ELF-1 (cell line): ENCODE measurements at places on chromosomes 12 and 14.
A peak's percentile ranks its signal among the peaks of the same experiment; 100 is the strongest.

- no peak for DNase-seq
Measured at GRCh38 chr12:5567016-5567725, 135.3 kb downstream of the NTF3 start.

DNA sequence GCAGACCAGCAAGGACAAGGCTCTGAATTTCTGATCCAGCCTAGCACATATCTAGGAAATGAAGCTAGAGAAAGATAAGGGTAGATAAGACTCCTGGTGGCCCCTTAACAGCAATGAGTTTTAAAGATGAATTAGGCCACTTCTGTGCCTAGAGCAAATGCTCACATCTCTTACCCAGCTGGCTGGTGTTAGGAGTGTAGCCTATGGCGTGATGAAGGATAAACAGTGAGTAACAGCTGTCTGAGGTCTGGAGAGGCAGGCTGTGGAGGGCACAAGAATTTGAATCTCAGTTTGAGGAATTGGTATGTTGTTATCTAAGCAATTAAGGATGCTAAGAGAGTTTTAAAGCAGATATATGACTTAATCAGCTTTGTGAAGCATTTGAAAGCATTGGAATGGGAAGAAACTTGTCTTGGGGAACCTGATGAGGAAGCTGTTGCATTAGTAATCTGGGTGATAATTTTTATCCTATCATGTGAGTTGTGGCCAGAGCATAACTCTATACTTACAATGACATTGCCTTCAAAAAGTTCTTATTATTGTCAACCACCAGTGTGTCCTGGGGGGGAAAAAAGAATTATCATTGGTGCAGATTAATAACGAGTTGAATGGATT is 161.8 kb downstream of the SRGAP1 start:
- DNase-seq: peak; percentile 8

DNA sequence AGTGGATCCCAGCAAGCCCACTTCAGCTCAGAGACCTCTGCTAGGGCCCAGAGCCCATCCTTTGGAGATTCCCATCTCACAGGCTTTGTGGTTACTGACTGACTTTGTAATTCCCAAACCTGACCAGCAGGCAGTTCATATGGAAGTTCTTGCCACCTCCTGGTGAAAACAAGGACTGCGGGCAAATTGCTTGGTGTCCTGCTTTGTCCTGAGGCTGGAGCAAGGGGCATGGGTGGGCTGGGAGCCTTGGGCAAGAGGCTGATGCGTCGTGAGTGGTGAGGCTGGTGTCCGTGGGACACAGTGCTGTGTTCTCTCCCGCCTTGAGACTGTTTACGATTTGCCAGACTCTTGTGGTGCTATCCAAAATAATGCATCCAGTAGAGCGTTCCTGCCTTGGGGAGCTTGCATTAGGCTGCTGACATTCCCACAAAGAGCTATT is 91.0 kb downstream of the LRRC74A start:
- DNase-seq: peak; percentile 77

DNA sequence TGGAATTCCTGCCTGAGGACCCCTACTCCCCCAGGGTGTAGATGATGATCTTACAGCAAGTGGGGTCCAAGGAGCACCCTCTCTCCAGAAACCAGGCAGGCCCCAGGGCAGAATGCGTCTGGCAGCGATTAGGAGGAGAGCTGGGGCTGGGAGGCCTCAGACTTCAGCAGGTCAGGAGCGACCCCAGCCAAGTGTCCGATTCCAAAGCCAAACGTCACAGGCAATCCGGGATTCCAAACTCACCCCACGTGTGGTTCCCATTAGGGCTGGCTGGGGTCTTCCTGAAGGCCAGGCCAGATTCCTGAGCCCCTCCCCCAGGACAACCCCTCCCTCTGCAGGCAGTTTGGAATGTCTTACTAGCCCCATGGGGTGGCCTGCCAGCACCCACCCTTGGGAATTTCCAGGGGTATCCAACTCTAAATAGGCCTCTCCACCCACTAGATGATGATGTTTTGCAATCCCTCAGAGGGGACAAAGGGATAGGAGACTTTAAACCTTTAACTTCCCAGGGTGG is 17.3 kb upstream of the FIGNL2 start:
- DNase-seq: peak; percentile 89

DNA sequence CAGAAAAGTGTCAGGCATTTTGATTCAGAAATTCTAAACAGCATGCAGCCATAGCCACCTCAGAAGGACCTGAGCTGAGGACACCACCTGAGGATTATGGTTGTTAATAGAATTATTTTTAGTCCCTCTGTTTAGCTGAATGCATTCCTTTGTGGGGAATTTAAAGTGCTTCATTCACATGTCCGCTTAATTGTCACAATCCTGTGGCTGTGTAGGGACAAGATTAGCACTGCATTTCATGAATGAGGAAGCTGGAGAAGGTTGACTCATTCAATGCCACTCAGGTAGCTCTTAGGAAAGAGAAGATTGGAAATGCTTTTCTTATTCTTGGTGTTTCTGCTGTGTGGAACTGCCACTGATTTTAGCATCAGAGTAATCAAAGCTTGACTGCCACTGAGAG is 42.0 kb upstream of the KRR1 start:
- no peak for DNase-seq

DNA sequence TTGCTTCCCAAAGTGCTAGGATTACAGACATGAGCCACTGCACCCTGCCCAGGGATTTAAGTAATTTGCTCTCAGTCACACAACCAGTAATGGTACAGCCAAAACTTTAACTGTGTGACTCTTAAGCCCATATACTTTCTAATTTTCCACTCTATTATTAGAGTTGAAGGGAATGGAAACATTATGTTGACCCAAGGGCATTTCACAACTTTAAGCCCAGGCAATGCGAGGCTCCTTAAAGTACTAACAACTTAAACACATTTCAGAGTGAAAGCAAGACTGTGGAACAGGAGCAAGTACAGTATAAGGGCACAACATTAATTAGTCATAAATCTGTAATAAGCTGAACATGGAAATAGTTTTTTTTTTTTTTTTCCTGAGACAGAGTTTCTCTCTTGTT is 39.8 kb downstream of the BAZ1A start:
- DNase-seq: no peak

DNA sequence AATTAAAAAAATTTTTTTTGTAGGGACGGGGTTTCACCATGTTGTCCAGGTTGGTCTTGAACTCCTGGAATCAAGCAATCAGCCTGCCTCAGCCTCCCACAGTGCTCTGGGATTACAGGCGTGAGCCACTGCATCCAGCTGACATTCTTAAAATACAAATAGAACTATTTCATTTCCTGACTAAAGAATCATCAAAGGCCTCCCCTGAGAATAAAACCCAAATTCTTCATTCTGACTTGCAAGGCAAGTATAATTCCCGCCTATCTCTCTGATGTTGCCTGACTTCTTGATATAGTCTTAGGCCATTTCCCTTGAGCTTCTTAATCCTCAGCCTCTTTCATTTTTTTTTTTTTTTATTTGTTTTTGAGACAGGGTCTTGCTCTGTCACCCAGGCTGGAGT is 4.4 kb upstream of the BICD1 start:
- no peak for DNase-seq

DNA sequence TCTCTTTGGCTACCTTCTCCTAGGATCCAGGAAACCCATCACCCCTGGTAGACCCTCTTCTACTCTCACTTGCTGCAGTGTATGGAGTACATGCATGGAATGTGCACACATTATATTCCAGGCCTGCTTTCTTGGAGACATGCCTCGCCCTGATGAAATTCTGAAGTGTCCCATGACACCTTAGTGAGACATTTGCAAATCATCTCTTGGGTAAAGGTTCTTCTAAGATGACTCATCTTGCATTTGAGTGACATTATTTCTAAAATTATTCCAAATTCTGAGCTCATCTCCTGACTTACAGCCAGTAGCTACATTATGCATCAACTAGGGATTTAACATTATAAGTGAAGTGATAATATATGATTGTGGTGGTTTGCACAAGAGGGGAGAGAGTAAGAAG is 49.8 kb downstream of the SDR9C7 start:
- DNase-seq: no peak

DNA sequence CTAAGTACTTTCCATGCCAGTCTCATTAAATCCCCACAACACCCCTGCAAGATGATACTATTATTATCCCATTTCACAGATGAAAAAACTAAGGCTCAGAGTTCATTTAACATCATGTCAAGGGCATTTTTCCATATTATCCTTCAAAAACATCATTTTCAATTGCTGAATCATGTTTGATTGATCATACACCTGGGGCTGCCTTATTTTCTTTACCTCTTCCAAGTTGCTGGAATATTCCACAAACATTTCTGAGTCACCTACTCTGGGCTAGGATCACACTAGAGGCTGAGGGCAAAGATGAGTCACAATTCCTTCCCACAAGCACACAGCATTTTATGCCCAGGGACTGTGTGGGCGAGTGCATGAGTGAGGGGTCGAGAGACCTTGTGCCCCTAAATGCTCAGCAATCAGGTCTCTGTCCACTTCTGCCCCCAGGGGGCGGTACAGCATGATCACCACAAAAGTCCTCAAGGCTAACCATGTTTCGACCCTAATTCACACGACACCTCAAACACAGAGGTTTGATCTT is 14.1 kb upstream of the TMEM119 start:
- DNase-seq: peak; percentile 77

- no peak for DNase-seq
Measured at GRCh38 chr12:67651132-67651695, 2.7 kb downstream of the DYRK2 start.

DNA sequence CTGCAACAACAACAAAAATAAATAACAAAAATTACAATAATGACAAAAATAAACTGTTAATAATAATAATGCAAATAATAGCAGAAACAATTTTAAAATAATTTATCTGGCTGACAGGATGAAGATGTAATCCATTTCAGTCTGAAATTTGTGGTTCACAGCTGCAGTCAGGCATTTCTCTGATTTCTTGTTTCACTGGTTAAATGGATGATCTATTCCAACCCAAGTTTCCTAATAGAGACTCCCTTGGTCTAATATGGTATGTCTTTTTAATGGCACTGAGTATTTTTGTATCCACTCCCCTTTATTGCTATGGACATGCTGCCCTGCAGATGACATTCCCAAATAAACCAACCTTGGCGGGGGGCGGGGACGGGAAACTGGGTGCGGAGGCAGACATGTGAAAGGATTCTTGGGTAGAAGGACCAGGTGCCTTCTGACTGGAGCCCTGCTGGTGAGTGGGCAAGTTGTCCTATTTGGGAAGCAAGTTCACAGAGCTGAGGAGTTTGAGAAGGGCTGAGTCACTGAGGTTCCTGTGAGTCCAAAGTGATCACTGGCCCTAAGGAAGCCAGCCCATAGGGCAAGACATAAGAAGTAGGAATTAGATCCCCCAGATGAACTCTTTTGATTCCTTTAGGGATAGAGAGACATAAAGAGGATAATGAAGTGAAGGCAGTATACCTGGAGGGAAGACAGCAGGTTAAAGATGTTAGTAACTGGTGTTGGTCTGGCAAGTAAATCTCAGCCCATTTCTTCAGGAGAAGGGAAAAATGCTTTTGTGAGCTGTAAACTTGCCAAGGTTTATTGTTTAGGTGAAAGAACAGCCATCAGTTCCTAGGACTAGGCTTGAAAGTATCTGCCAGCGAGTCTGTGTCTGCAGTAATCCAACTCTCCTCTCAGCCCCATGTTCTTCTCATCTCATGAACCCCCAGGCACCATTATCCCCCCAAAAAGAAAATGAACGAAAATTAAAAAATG is 14.5 kb downstream of the FOXG1 start:
- no peak for DNase-seq

- no peak for DNase-seq
Measured at GRCh38 chr12:47707905-47708543, 2.2 kb upstream of the RPAP3 start.

- DNase-seq: no peak
Measured at GRCh38 chr12:46554460-46554859, 181.9 kb upstream of the SLC38A2 start.

- DNase-seq: peak; percentile 52
Measured at GRCh38 chr14:91284146-91284790, 39.8 kb upstream of the GPR68 start.

DNA sequence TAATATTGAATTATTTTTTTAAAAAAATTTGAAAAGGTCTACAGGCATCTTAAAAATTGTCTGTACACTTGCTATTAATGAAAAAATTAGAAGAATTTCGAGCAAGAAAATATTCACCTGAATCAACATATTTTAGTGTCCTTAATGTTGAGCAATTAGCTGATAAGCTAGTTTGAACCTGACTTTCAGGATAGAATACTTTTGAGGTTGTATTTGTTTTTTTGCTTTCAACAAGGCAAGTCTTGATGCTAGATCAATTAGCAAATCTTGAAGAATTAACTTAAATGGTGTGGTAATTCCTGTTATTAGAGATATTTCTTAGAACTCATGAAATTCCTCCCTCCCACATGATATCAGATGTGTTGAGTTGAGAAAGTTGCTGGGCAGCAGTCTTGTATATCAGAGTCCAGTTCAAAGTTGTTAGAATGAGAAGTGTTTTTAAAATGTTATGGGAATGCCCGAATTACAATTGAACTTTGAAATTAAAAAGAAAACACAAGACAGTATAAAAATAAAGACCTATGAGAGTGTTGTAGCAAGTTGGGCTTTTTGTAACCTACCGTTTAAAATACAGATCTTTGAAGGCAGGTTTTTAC is 119.2 kb downstream of the TRMT5 start:
- DNase-seq: no peak

- DNase-seq: no peak
Measured at GRCh38 chr14:85688006-85688405, 158.1 kb downstream of the FLRT2 start.

GRCh38 chr12:121964813-121965643 is 46.6 kb downstream of the CFAP251 start:
- no peak for DNase-seq

DNA sequence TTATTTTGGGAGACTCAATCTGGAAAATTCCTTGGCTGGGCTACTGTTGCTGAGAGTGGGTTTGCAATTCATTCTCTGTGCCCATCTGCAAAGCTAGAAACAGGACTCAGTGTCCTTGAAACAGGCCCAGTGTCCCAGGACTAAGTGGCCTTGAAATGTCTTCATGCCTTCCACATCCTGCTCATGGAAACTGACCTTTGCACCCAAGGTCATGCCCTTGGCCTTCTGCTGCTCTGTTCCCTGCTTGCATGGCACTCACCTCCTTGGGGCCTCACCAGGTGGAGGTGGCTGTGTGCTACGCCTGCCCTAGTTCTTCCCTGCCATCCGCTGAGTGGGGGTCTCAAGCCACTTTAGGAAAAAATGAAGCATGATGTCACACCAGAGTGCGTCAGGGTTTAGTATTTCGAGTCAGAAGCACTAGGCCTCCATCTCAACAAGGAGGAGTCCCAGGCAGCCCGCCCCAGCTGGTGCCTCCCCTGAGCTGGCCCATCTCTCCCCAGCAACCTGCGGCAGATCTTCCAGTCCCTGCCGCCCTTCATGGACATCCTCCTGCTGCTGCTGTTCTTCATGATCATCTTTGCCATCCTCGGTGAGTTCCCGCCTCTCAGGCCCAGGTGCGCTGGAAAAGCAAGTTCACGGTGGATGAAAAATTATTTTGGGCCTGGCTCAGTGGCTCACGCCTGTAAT is 48.1 kb downstream of the TPCN1 start:
- no peak for DNase-seq

GRCh38 chr14:33589334-33589733 is 361.5 kb downstream of the EGLN3 start:
- no peak for DNase-seq

GRCh38 chr14:105448706-105449111 is 25.9 kb upstream of the CRIP2 start:
- DNase-seq: peak; percentile 83
